ENCODE measurements at places on chromosomes 6 and 20.

GRCh38 chr6:95725344-95725743, 148.0 kb downstream of the MANEA start:
- no peak for DNase-seq

- DNase-seq, result peak; percentile 42
Observed at GRCh38 chr20:57004951-57005933, 261.2 kb downstream of the BMP7 start.

GRCh38 chr6:11944111-11944510, 68.0 kb upstream of the HIVEP1 start:
- DNase-seq, result no peak

GRCh38 chr6:140058863-140059262, 684.4 kb upstream of the CITED2 start:
- no peak for DNase-seq

GRCh38 chr6:5278047-5278446, 16.7 kb downstream of the FARS2 start:
- no peak for DNase-seq

DNA sequence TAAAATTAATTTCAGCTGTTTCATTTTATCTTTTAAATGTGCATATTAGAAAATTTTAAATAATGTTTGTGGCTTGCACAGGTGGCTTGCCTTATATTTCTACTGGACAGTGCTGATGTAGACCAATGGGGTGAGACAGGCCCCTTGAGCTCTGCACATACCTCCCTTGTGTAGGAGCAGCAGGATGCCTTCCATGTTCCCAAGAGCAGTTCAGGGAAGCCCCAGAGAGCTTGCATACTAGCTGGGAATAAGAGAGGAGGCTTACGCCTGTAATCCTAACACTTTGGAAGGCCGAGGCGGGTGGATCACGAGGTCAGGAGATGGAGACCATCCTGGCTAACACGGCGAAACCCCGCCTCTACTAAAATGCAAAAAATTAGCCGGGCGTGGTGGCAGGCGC, 61.4 kb downstream of the RFPL4B start:
- no peak for DNase-seq

DNA sequence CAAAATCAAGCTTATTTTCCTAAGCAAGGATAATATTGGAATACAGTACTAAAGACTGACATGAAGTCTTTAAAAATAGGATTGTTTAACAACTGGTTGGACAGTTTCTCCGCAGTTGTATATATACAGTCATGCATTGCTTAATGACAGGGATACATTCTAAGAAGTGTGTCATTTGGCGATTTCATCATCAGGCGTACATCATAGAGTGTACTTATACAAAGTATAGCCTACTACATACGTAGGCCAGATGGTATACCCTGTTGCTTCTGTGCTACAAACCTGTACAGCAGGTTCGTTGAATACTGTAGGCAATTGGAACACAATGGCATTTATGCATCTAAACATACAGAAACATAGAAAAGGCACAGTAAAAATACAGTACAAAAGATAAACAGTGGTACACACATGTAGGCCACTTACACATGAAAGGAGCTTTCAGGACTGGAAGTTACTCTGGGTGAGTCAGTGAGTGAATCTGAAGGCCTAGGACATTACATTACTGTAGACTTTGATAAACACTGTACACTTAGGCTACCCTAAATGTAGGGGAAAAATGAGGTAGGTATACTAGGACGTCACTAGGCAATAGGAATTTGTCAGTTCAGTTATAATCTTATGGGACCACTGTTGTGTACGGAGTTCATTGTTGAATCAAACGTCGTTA, 20.1 kb downstream of the HECA start:
- DNase-seq, result no peak

GRCh38 chr6:53411451-53411850, 62.7 kb upstream of the ELOVL5 start:
- DNase-seq, result peak; percentile 57

DNA sequence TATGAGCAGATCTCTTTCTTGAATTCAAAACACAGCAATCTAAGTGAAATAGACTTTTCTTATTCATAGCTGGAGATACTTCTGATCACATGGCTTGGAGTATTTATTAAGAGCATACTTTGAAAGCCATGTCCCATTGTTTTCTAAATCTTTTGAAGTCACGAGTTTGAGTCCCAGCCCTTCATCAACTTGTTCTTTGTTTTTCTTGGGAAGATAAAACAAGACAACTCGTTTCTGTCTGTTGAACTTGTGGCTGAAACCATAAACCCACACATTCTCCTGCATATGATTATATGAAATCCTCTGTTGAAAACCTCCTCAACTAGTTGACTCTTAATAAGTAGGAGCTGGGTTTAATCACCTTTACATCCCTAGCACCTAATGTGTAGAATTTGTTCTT, 3.3 kb downstream of the RNF144B start:
- DNase-seq, result no peak

GRCh38 chr6:94487371-94487770, 1068.0 kb upstream of the EPHA7 start:
- no peak for DNase-seq

- no peak for DNase-seq
Observed at GRCh38 chr6:20696676-20697075, 162.4 kb downstream of the CDKAL1 start.

DNA sequence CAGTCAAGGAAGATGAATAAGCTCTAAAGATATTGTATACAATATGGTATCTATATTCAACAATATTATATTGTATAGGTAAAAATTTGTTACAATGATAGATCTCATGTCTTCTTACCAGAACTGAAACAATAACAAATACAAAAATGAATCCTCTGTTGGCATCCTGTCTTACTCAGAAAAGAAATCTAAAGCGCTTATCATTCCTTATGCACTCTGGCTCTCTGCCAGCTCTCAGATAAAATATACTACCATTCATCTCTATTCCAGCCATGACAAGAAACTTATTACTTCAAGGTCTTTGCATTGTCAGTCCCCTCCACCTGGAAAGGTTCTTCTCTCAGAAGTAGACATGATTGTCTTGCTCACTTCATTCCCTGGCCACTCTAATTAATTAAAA, 138.6 kb downstream of the THEMIS start:
- no peak for DNase-seq

- DNase-seq, result no peak
Observed at GRCh38 chr6:13290335-13290734, 38.0 kb downstream of the TBC1D7 start.

- no peak for DNase-seq
Observed at GRCh38 chr6:163789199-163789810, 374.8 kb downstream of the QKI start.

DNA sequence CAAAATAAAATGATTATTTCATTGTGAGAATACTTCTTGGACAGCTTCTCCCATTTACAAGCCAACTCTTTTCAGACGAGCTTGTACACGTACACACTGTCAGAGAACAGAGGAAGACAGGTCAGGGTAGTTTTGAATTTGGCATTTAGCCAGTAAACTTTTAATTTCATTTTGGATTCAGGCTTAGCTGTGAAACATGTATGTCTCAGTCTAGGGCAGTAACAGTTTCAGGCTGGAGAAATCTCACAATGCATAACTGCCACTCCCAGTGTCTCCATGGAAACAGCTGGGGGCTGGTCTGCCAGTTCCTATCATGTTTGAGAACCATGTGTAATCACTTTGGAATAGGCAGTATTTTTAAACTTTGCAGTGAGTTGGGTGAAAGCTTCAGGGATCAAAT, 22.0 kb upstream of the QKI start:
- DNase-seq, result no peak

- no peak for DNase-seq
Observed at GRCh38 chr20:2690213-2690612, 2.4 kb upstream of the EBF4 start.

DNA sequence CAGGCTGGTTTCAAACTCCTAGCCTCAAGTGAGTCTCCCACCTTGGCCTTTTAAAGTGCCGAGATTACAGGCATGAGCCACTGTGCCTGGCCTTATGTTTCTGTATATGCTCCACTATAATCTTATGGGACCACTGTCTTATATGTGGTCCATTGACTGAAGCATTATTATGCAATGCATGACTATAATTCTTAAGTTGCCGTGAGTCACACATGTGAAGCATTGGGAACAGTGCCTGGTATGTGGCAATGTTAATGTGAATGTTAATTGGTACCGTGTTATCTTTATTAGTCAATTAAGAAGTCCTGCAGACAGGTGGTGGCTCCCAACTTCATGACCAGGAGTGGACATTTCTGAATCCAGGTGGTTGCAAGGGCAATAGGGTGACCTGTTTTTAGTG, 14.7 kb upstream of the ASXL1 start:
- DNase-seq, result no peak

DNA sequence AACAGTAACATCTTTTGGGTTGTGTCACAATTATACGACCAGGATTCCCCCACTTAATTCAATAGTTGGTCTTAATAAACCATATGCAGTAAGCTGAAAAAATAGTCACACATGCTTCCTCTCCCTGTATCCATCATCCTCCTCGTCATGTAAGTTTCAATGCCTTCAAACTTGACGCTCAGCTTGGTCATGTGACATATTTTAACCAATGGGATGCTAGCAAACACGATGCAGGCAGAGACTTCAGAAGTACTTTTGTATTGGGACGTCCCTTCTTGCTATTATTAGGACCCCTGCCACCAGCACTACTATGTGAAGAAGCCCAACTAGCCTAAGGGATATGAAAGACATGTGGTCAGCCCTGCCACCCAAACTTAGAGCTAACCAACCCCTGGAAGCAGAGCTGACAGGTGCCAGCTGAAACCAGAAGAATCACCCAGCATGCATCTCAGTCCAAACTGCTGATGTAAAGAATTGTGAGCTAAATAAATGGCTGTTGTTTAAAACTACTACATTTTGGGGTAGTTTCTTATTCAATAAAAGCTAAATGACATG, 49.3 kb downstream of the CGA start:
- DNase-seq, result no peak

GRCh38 chr6:14763139-14763538, 482.7 kb upstream of the JARID2 start:
- DNase-seq, result no peak

- no peak for DNase-seq
Observed at GRCh38 chr6:154353626-154354025, 3.0 kb downstream of the IPCEF1 start.

DNA sequence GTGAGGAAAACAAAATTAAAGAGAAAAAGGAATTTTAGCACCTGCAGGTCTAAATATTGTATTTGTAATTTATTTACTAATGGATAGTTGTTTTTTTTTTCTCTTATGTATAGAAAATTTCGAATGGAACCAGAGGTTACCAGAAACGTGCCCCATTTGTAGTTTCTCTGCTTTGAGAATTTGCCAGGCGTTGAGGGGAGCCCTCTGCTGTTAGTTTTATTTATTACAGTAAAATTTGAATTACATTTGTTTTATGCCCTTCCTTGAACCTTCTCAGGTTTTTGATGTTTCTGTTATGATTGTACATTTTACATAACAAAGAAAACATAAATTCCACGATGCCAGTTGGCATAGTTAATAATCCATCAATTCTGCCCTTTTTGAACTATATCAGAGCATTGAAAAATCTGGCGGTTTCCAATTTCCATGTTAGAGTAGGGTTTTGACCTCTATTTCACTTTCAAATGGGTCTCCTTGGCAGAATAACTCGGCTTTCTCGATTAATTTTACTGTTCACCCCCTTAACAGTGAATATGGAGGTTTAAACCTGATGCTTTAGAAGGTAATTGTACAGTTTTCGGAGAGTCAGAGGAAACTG, 35.1 kb upstream of the RFPL4B start:
- DNase-seq, result peak; percentile 16

DNA sequence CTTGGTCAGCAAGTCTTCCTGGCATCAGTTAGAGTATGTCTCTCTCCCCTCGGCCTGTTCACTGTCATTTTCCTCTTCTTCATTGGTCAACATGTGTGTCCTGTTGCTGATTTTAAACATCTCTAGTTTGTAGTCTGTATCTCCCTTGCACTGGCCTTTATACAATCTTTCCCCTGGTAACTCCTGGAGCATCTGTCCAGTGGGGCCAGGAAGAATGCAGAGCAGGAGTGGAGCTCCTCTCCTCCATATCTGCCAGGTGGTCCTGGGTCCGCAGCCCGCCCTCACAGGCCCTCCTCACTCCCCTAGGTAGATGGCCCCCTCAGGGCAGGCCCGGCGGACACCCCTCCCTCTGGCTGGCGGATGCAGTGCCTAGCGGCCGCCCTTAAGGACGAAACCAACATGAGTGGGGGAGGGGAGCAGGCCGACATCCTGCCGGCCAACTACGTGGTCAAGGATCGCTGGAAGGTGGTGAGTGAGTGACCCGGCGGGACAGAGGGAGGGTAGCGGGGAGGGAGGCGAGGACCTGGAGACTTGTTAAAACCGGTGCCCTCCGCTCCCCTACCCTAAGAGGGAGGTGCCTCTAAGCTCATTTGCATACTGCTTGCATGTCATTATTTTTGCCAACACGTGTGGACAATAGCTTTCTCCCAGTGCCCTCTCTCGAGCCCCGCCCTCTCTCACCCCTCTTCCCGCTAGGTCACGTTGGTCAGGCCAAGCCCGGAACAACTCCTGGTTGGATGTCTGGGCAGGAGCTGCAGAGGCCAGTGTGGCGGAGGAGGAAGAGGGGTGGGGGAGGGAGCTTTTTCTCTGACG, 3.2 kb downstream of the TTBK1 start:
- DNase-seq, result no peak

DNA sequence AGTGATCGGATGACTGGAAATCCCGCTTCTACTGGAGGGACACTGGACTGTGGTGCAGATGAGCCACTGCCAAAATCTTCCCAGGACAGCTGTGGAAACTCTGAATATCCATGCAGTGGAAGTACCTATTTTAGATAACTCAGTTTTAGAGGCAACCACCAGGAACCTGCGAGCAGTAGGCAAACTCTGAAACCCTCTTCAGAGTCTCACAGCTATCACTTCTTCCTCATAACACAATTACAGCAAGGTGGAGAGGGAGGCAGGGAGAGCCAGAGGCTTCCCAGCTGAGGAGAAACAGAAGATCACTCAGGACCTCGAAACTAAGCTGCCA, 322.8 kb upstream of the NT5E start:
- no peak for DNase-seq

DNA sequence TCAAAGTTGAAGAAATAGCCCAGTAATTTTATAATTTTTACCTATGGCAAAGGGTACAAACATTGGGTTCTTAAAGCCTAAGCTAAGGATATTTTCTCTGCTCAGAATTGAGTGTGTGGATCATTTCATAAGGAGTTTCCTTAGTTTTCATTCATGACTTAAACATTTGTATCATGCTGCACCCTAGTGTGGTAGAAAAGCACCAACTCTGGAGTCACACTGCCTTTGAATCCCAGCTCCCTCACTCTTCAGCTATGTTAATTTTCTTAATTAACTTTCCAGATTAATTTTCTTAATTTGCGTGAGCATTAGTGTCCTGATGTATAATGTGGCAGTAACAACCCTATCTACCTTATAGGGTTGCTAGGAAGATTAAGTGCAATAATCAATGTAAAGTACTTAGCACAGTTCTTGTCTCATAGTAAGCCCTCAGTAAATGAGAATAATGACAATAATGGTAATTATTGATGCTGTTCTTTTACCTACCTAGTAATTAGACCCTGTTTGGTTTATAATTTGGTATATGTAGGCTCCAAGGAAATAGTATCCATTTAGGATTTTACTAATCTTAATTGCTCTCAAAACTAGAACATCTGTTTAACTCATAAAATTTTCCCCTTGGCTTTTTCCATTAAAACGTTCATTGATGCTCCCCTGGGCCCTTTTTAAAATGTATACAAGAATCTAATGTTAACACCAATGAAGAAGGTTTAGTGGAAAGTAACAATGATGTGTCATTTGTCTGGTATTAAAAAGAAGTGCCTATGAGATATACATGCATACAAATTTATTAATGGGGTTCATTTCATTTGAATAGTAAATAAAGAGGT, 31.6 kb downstream of the DSE start:
- DNase-seq, result no peak

GRCh38 chr6:119079283-119079809, 882 bp upstream of the FAM184A start:
- no peak for DNase-seq

GRCh38 chr6:39056681-39057080, 8.1 kb downstream of the GLP1R start:
- no peak for DNase-seq

Data from RCC 7860 (cell line).